ENCODE measurements at places on chromosomes 12 and 14. TPM values are rescaled to one million over a fixed set of nuclear protein-coding genes. Genes with fewer than 3 reads are reported as not detected.

GRCh38 chr14:64623554-64624165 lies 73.9 kb downstream of the PPP1R36 start:
- H3K4me3 ChIP-seq = no peak overlapping the region
- H3K27ac ChIP-seq = no peak overlapping the region
- DNase-seq = no peak
- no peaks in the 10 kb centered on the region for H3K36me3 ChIP-seq

- DNase-seq = peak; percentile 77
- no peak overlapping the region for H3K4me3 ChIP-seq
Measured at GRCh38 chr14:74459289-74459946, 33.4 kb upstream of the SYNDIG1L start.

DNA sequence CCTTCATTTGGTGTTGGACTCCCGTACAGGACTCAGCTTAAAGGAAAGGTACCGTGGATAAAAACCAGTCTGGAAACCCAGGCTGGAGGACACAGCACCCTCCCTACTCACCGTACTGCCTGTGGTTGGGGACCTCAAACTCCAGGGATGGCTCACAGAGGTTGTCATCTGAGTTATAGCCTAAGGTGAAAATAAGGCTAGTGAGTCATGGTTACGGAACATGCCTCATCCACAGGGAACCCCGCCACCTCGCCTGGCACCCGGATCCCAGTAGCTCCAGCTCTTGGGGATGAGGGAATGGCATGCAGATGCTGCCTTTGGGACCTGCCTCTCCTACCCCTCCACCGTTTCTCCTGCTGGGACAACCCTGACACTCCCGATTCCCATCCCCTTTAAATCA lies 36.8 kb upstream of the GPR68 start:
- no peaks in the 10 kb centered on the region for H3K27me3 ChIP-seq
- no peak overlapping the region for H3K4me3 ChIP-seq
- no peak overlapping the region for H3K27ac ChIP-seq
- H3K4me1 ChIP-seq = no peaks in the 10 kb centered on the region
- peaks cover 62% of the 10 kb centered on the region for H3K36me3 ChIP-seq

GRCh38 chr14:53517270-53517960 lies 364.3 kb upstream of the DDHD1 start:
- H3K27ac ChIP-seq = no peak overlapping the region
- no peak overlapping the region for H3K4me3 ChIP-seq
- H3K4me1 ChIP-seq = peaks cover 2% of the 10 kb centered on the region
- H3K27me3 ChIP-seq = no peaks in the 10 kb centered on the region
- DNase-seq = no peak
- H3K36me3 ChIP-seq = peaks cover 3% of the 10 kb centered on the region

GRCh38 chr12:112762753-112763152 lies 28.8 kb upstream of the RPH3A start:
- H3K27me3 ChIP-seq = no peaks in the 10 kb centered on the region
- no peak overlapping the region for H3K4me3 ChIP-seq
- 0 out of 2 replicates have a peak, but pooled peaks cover 2% of the 10 kb centered on the region for H3K36me3 ChIP-seq
- DNase-seq = no peak

DNA sequence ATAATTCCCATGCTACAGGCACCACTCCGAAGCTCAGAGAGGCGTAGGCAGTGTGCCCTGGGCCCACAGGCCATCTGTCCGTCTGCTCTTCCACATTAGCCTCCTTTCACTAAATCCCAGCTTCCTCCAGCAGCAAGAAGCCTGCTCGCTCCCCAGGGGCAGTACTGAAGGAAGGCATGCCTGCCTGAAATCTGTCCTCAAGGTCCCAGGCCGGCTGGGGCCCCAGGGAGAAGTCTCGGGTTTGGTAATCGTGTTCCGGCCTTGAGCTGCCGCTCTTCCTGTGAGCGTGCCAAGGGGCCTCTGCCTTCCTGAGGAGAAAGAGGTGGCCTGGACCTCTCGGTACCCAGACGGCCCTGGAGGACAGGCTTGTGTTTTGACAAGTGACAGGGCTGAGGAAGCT lies 15.2 kb upstream of the DLK1 start:
- H3K4me1 ChIP-seq = peaks cover 27% of the 10 kb centered on the region
- no peak for DNase-seq
- no peak overlapping the region for H3K4me3 ChIP-seq
- no peaks in the 10 kb centered on the region for H3K36me3 ChIP-seq
- H3K27ac ChIP-seq = no peak overlapping the region

DNA sequence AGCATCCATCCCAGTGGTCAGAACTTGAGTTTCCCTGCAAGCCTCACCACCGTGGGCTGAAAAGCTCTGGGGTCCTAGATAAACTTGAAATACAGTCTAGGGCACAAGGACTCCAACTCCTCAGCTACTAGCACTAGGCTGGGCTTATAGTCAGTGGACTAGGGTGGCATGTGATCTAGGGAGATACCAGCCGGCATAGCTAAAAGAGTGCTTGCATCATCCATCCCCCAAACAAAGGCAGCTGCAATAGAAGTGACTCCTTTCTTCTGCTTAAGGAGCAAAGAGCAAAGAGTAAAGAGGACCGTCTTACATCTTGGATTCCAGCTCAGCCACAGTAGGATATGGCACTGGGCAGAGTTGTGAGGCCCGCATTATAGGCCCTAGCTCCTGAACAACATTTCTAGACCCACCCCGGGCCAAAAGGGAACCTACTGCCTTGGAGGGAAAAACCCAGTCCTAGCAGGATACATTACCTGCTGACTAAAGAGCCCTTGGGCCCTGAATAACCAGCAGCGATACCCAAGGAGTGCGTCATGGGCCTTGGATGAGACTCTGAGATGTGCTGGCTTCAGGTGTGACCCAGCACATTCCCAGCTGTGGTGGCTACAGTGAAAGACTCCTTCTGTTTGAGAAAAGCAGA lies 17.9 kb upstream of the SOS2 start:
- H3K27ac ChIP-seq = no peak overlapping the region
- no peaks in the 10 kb centered on the region for H3K27me3 ChIP-seq
- DNase-seq = no peak
- no peak overlapping the region for H3K4me3 ChIP-seq
- H3K36me3 ChIP-seq = peaks cover 36% of the 10 kb centered on the region

GRCh38 chr14:79415726-79416125 lies 795.6 kb downstream of the DIO2 start:
- 0 out of 2 replicates have a peak, but pooled peaks cover 3% of the 10 kb centered on the region for H3K4me1 ChIP-seq
- no peak overlapping the region for H3K4me3 ChIP-seq
- no peaks in the 10 kb centered on the region for H3K27me3 ChIP-seq
- peaks cover 3% of the 10 kb centered on the region for H3K36me3 ChIP-seq

GRCh38 chr12:88591343-88591742 lies 11.1 kb upstream of the KITLG start:
- peaks cover 4% of the 10 kb centered on the region for H3K27me3 ChIP-seq
- H3K4me1 ChIP-seq = no peaks in the 10 kb centered on the region
- no peak overlapping the region for H3K27ac ChIP-seq
- H3K36me3 ChIP-seq = peaks cover 15% of the 10 kb centered on the region
- DNase-seq = no peak

DNA sequence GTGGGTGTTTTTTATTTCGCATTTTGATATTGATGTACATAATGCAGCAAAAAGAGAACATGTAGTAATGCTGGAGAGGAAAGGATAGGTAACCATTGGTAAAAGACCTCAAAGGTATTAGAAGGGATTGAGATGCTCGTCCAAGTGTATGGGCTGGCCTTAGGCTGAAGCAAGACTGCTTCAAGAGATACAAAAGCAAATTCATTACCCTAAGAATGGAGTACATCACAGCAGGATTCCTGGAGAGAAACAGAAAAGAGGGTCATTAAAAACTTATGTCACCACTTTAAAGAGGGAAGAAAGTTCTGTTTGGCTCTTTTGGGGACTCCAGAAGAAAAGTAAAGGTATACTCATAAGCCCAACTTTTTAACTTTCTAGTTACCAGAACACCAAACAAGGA lies 420.5 kb downstream of the ZFP36L1 start:
- H3K36me3 ChIP-seq = no peaks in the 10 kb centered on the region
- H3K4me1 ChIP-seq = peaks cover 34% of the 10 kb centered on the region
- H3K27ac ChIP-seq = no peak overlapping the region
- H3K4me3 ChIP-seq = no peak overlapping the region

- H3K27ac ChIP-seq = no peak overlapping the region
- DNase-seq = no peak
Measured at GRCh38 chr12:115135800-115136211, 451.8 kb upstream of the TBX3 start.

DNA sequence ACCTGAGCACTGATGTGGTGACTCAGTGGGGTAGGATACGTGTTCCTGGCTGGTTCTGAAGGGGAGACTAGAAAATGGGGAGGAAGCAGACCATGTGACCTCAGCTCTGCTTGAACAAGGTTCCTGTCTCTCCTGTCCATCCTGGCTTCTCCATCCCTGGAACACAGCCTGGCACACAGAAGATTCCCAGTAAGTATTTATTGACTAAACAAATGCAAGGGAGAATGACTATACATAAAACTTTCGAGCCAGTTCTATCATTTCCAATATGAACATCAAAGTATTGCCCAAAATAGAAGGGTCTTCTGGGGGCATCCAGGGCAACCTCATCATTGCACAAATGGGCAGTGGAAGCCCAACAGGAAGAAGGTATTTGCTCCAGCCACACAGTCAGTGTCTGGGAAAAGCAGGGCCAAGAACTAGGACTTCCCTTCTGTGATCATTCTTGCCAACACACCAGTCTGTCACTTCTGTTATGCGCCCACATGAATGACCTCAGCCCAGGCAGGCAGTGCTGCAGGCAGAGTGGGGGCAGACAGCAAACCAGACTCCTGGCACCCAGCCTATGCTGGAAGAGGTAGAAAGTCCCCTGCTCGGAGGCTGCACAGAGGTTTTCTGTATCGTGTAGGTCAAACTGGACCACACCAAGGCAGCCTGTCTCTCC lies 5.6 kb upstream of the SERPINA9 start:
- no peak overlapping the region for H3K27ac ChIP-seq
- H3K27me3 ChIP-seq = peaks cover 7% of the 10 kb centered on the region
- no peak for DNase-seq
- H3K4me1 ChIP-seq = peaks cover 10% of the 10 kb centered on the region
- no peak overlapping the region for H3K4me3 ChIP-seq

- no peak overlapping the region for H3K4me3 ChIP-seq
- peaks cover 9% of the 10 kb centered on the region for H3K4me1 ChIP-seq
- H3K36me3 ChIP-seq = no peaks in the 10 kb centered on the region
- DNase-seq = no peak
Measured at GRCh38 chr12:15318841-15319240, 3.5 kb upstream of the PTPRO start.

DNA sequence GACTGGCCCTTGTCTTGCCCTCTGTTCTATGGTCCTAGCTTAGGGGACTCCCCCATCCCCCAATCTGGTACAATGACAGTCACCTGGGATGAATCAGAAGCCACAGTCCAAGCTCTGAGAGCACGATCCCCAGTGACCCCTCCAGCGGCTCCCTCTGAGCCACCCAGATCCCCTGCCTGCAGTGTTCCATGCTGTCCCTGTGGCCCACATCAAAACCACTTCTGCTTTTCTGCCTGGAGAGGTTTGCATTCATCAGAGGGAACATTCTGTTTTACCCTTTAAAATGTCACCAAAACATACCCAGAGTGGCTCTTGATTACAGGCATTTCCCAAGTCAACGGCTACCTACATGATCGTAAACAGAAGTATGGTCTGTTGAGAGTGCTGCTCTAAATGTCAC lies 47.5 kb downstream of the NOS1 start:
- 0 out of 2 replicates have a peak, but pooled peaks cover 2% of the 10 kb centered on the region for H3K36me3 ChIP-seq
- H3K4me1 ChIP-seq = no peaks in the 10 kb centered on the region
- DNase-seq = no peak
- no peak overlapping the region for H3K4me3 ChIP-seq
- H3K27ac ChIP-seq = no peak overlapping the region

DNA sequence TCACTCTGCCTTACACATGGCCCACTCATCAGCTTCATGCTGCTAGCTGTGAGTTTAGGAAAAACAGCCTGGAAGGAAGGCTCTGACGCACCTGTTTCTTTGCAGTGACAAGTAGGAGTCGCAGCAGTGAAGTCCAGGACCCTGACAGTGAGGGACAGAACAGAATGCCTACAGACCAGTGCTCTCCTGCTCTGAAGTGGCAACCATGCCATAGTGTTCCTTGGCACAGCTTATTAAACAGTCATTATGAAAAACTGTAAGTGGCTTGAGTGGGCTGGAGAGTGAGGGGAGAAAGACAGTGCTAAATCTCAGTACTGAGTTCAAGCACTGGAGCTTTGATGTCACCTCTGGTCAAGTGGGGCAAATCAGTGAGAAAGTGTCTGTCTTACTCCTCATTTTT lies 61.7 kb downstream of the MYRFL start:
- DNase-seq = no peak
- H3K27ac ChIP-seq = no peak overlapping the region
- H3K4me3 ChIP-seq = no peak overlapping the region
- H3K36me3 ChIP-seq = no peaks in the 10 kb centered on the region

- H3K36me3 ChIP-seq = no peaks in the 10 kb centered on the region
- no peak overlapping the region for H3K27ac ChIP-seq
- H3K4me1 ChIP-seq = peaks cover 12% of the 10 kb centered on the region
- no peaks in the 10 kb centered on the region for H3K27me3 ChIP-seq
Measured at GRCh38 chr12:116065606-116066005, 211.9 kb downstream of the MED13L start.

DNA sequence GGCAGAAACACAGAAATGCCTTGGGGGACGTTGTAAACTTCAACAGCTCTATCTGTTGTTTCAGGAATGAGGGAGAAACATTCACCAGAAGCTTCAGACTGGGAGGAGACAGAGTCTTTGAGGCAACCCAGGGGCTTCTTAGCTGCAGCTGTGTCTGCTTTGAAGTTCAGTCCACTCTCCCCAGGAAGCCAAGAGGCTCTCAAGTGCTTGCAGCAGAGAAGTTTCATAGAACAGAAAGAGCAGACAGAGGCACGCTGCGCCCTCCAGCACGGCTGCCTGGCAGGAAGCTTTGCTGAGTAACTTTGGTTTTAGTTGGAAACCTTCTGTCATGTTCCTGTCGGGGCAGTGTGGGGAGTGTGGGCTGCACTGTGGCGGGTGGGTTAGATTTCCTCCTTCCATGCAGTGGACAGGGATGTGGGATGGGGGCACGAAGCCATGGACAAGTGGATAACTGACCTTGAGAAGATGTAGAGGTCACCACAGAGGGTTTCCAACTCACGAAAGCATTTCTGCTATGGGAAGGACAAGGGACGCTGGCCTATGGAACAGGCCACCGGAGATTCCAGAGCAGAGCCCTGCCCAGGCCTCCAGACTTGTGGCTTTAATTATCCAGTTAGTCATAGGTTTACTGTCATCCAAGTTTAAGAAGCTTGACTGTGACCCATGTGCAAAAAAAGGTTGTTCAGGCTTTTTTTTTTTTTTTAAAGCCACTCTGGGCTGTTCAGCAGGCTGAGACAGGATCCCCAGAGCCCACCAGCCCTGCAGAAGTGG lies 107.7 kb downstream of the ARF6 start:
- peaks cover 46% of the 10 kb centered on the region for H3K4me1 ChIP-seq
- peak overlapping the region; percentile 77 for H3K27ac ChIP-seq
- peak; percentile 25 for DNase-seq
- H3K4me3 ChIP-seq = no peak overlapping the region

Gene JAG2
- total RNA-seq = 11.8 TPM

Gene LYZ
- total RNA-seq = 1.1 TPM

Gene FAM222A
- total RNA-seq = 1.3 TPM

Gene NRXN3
- total RNA-seq = 2.9 TPM

Gene VPS37B
- 11.4 TPM for total RNA-seq

Gene ASCL1
- total RNA-seq = 0.07 TPM

Gene AQP6
- 0.21 TPM for total RNA-seq

Gene GLIPR1L1
- total RNA-seq = 0.69 TPM

All from WTC11 (cell line).